ENCODE measurements at places on chromosomes 3 and 15.
A peak's percentile ranks its signal among the peaks of the same experiment; 100 is the strongest.

- DNase-seq: peak; percentile 76
These were observed 11.2 kb downstream of the UBL7 start for GRCh38 chr15:74449643-74450205.

DNA sequence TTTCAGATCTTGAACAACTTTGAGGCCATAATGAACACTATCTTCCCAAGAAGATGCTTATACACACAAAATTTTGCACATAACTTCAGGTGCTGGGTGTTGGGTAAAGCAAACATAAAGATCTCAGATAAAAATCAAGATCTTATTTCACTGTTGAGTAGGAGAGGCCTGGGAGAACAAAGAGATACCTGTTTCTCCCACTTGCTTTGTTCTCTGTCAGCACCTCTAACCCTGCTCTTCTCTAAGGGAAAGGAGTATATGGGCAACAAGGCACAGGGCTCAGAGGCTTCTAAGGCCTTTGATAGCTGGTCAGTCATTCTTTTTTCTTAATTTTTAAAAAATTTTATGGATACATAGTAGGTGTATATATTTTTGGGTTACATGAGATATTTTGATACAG lies 3.6 kb upstream of the GK5 start:
- DNase-seq: no peak

GRCh38 chr15:68730976-68731897 lies 89.5 kb downstream of the ANP32A start:
- no peak for DNase-seq

GRCh38 chr15:52251144-52251860 lies 44.3 kb downstream of the MYO5C start:
- no peak for DNase-seq

GRCh38 chr3:146162561-146162960 lies 1.6 kb upstream of the PLOD2 start:
- no peak for DNase-seq

DNA sequence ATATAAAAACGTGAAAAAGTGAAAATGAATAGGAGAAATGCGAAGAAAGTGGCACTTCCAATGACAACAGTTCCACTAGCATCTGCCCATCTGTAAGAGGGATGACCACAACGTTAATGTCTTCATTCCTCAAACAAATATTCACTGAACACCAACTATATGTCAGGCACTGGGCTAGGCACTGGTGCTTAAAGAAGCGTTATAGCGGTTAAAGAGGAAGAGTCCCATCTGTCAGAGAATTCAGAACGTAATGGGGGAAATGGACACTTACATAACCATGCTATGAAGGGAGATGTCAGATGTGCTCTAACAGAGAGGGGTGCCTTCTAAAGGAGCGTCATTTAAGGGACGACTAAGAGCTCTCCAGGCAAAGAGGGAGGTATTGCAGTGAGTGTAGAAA lies 8.2 kb downstream of the RUBCN start:
- no peak for DNase-seq

GRCh38 chr3:141812084-141812483 lies 48.9 kb downstream of the GRK7 start:
- DNase-seq: no peak

GRCh38 chr15:78909160-78909695 lies 35.6 kb downstream of the CTSH start:
- DNase-seq: no peak

DNA sequence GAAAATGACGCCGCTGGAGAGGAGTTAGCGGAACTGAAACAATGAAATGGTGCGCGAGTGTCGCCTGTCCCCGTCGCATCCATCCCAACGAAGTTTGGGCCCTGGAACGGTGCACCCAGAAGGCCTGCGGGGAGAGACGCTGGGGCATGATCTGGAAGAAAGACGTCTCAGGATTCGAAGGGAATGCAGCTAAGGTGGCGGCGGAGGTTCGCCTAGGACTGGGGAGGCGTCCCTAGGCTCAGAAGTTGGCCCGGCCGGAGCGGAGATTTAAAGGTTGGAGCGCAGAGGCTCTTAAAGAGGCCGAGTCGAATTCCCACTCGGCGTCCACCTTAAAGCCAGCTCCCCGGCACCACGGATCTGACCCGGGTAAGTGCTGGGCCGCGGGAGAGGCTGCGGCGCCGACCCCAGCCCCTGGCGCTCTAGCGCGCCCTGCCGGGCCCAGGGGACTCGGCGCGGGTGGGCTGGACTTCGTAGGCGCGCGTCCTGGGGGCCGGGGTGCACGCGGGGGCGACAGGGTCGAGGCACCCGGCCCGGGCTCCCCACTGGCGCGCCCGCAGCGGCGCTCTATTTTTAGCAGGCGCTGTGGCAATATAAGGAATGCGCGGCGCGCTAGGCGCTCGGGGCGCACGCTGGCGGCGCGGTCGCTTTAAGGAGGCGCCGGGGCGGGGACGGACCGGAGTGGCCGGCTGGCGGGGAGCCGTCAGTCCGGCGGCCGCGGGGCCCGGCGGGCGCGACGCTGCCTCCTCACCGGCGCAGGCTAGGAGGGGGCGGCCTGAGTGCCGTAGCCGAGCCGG lies at the start of gene MRAS:
Gene MRAS, plus strand, starts transcription at position 620 of the 794 bp plus-strand sequence. CDS start 24,305 bp downstream, outside the sequence.
- peak; percentile 71 for DNase-seq

Data from cerebellum (tissue), 4 donors.